Tibial nerve (tissue), 4 donors: ENCODE measurements at places on chromosomes 6 and 20.

GRCh38 chr6:119043783-119044182, 34.7 kb downstream of the FAM184A start:
- no peak for DNase-seq

GRCh38 chr6:87224971-87225370, 69.6 kb downstream of the ZNF292 start:
- no peak for DNase-seq

DNA sequence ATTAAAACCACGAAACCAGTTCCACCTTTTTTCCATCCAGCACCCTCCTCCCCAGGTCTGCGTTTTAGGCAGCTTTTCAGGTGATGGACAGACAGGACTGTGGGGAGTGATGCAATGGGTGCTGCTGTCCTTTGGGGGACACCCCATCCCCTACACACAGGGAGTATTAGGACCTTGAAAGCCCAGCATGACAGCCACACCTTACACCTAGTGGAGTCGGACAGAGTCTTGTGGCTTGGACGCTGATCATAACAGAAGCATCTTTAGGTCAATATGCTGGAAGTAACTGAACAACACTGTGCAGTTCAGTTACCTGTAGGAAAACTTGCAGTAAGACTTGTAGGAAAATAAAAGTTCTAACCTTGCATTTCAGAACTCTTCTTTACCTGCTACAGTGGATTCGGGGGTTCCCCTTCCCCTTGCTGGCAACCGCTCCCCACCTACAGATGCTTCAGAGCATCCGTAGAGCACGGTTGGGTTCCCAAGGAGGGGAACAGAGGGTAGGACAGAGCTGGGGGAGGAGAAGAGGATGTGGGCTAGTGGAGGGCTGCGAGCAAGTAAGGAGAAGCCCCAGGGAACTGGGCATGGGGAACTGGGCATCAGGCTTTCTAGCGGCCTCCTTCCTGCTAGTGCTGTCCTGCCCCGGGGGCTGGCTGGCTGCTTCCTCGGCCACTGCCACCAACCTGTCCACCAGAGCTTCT, 31.7 kb downstream of the PLEKHG1 start:
- DNase-seq, result no peak

DNA sequence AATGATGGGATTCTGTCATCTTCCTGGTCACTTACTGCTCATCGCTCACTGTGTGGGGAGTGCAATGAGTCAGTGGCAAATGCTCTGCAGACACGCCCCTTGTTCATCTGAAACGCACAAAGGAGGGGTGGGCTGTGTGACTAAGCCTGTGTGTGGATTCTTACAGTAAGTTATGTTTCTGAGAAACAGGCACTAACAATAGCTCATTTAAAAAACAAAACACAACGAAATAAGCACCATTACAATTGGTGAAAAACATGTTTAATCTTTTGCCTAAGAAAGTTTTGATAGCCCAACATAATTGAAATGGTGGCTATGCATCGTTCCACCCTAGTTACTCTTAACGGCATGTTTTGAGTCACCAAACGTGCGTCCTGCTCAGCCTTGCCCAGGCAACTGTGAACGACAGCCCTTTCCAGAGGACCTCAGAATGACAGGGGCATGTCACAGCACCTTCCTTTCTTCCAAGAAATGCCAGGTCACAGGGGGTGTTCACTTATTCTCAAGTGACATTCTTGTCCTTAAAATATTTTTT, 118.4 kb upstream of the SGK1 start:
- no peak for DNase-seq

DNA sequence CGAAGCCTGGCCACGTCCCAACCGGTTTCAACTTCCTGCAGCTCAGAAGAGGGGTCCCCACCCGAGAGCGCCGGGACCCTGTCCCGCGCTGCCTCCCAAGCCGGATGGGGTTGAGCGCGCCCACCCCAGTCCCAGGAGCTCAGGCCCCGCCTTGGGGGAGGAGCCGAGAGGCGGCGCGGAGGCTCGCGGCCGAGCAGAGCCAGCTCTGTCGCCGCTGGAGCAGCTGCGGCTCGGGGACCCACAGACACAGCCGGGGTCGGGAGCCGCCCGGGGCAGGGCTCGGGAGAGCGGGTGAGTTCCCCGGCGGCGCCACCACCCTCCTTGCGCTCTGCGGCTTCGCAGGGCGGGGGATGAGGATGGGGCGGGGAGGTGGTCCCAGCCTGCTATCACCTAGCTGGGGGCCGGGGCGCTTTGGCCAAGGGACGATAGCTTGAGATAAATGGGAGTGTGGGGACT, at the start of gene PPP1R16B:
Gene PPP1R16B (plus strand): TSS at position 196 of the 456 bp plus-strand sequence. CDS start 30,229 bp downstream, outside the sequence.
- no peak for DNase-seq

GRCh38 chr20:35263532-35264341, 14.2 kb downstream of the MMP24OS start:
- no peak for DNase-seq

DNA sequence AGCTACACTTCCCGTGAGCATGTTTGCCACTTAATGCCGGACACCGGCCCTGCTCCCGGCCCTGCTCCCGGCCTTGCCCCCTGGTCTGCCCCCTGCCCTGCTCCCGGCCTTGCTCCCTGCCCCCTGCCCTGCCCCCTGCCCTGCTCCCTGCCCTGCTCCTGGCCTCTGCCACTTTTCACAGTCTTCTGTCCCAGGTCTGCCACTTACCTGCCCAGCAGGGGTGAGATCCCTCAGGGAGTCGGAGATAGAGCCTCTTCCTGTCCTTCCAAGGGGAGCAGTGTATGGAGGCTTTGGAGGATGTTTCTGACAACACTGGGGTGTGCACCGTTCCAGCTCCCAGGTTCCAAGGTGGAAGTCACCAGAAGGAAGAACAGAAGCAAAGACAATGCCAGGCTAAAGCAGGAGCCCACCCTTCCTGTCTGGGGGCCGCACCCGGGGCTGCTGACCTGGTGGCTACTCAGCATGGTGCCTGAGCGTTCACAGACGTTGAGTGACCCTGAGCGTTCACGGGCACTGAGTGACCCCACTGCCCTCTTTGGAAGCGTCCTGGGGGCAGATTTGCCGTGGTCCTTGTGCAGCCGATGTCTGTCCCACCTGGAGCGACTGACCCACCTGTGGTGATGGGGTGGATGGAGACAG, 199.8 kb downstream of the DLL1 start:
- no peak for DNase-seq

GRCh38 chr20:46331611-46332361, 23.5 kb upstream of the CDH22 start:
- no peak for DNase-seq

GRCh38 chr6:159446340-159446739, 246.7 kb downstream of the SOD2 start:
- no peak for DNase-seq

GRCh38 chr6:52065621-52066020, 21.8 kb downstream of the PKHD1 start:
- no peak for DNase-seq

DNA sequence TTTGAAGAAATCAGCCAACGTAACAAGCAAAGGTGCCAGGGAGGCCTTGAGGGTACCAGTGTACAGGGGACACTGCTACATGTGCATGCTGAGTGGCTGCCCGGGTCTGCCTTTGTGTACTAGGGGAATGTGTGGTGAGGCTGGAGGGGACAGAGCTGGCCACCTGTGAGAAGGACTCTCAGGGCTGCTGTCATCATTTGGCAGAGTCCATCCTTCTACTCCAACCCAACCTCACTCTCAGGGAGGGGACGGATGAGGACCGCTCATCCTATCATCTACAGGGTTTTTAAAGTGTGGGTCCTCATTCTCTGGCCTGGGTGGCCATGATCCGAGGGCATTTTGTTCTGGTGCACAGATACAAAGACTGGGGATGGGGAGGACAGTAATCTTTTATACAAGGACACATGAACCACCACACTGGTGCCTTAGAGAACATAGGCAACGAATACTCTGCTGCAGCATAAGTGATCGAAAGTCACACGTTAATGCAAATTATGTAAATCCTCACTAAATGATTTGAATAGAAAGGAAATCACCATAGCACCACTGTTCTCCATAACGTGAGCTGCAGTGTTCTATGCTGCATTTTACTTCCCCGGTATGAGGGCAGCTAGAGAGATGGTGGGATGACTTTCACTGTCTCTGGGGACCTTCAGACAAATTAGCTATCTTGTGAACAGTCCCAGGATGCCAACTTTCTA, 181.4 kb downstream of the GMPR start:
- no peak for DNase-seq

GRCh38 chr6:55011034-55011433, 163.3 kb upstream of the HCRTR2 start:
- DNase-seq, result no peak

DNA sequence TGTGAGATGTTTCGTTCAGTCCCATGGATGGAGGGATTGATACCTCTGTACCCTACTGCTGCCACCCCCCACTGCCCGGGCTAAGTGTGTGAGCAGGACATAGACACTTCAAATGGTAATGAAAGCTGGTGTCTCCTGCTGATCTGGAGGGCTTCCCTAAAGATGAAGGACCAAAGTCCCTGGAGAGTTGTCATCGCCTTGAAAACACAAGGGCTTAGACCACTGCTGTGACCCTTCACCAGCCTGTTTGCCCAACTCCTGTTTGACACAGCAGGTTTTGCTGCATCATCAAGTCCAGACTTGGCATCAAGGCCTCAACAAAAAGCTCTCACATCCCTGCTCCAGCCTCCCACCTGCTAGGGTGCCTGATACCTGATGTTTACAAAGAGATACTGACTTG, 57.9 kb upstream of the FAM8A1 start:
- no peak for DNase-seq

DNA sequence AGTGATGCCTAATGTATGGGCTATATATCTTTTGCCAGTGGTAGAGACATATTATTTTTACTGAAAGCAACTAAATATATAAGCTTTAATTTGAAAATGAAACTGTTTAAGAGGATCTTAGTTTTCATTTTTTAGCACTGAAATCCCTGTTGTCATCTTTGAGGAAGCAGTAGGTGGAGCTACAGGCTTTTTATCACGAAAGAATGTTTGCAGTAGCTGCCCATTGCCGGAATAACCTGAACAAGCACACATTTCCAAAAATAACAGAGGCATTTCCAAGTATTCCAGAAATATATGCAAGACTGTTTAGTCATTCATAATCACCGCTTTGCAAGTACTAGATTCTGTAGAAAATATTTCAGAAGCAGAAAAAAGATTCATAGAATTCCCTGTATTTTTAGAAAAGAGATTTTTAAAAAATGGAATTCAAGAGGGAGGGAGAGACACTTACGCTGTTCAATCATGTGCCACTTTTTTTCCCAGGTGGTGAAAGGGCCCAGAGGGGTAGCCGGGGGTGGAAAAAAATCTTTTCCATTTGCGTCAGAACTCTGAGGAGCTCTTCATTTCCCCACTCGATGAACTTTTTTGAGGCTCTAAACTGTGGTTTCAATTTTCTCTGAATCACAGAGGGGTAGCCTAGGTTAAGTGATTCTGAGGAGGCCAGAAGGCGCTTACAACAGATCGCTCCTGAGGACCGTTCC, 142.5 kb upstream of the FERMT1 start:
- DNase-seq, result peak; percentile 9

GRCh38 chr20:32906871-32907495, 48.3 kb downstream of the EFCAB8 start:
- DNase-seq, result no peak

DNA sequence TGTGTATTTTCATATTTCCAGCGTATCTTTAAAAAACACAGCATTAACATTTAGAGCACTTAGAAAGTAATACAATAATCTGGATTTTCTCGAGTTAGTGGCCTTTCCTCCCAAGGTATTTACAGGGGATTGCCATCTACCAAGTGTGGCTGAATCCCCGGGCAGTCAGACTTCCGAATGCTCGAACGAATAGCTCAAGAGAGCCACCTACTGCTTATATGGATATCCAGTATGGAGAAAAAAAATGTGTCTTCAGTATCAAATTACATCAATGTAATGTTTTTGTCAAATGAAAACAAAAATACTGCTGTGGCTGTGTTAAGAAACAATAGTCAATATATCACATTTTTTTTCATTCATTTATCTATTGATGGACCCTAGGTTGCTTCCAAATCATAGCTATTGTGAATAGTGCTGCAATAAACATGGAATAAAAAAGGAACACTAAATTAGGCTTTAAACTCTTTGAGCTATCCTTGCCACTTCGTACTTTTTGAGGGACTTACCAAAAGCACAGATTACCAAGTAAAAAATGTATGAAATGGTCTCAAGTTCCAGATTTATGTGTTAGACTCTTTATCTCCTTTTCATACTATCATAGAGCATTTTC, 654.5 kb upstream of the PTCHD4 start:
- no peak for DNase-seq

DNA sequence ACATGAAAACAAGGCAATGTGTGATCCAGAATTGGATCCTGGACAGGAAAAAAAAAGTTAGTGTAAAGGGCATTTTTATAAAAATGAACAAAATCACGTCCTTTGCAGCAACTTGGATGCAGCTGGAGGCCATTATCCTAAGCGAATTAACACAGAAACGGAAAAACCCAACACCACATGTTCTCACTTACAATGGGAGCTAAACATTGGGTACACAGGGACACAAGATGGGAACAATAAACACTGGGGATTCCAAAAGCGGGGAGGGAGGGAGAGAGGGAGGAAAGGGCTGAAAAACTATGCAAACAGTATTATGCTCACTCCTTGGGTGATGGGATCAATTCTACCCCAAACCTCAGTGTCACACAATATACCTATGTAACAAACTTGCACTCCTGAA, 91.4 kb upstream of the BTBD3 start:
- DNase-seq, result no peak

- no peak for DNase-seq
These were observed 60.9 kb downstream of the MCHR2 start for GRCh38 chr6:99933129-99933528.

GRCh38 chr6:124901084-124901483, 61.2 kb upstream of the RNF217 start:
- DNase-seq, result no peak

- no peak for DNase-seq
These were observed 78.2 kb downstream of the LAMA4 start for GRCh38 chr6:112176175-112176574.

DNA sequence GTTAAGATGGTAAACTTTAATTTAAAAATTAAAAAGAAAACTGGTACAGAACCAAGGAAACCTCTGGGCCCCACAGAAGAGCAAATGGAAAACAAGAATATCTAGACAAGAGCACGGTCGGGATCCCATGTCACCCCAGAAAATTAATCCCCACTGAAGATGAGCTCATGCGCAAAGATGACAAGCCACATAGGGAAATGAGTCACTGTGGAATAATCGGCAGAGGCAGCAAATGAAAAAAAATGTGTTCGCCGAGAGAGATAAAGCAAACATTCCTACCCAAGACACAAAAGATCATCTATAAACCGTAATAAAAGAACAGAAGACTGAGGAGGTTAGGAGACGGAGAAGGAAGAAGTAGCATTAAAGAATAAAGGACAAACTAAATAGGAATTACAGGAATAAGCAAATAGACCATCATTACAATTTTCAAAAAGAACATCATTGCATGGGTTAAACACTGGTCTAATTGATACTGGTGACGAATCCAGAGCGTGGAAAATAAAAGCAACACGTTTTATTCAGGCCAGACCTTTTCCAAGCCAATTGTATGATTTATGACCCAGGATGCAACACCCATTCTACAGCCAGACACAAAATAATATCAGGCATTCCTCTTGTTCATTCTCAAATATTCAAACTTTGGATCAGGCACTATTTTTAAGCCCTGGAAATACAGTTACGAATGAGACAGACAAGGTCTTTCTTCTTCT, 138.0 kb upstream of the ARID1B start:
- no peak for DNase-seq
